ENCODE measurements at places on chromosomes 4 and X.

DNA sequence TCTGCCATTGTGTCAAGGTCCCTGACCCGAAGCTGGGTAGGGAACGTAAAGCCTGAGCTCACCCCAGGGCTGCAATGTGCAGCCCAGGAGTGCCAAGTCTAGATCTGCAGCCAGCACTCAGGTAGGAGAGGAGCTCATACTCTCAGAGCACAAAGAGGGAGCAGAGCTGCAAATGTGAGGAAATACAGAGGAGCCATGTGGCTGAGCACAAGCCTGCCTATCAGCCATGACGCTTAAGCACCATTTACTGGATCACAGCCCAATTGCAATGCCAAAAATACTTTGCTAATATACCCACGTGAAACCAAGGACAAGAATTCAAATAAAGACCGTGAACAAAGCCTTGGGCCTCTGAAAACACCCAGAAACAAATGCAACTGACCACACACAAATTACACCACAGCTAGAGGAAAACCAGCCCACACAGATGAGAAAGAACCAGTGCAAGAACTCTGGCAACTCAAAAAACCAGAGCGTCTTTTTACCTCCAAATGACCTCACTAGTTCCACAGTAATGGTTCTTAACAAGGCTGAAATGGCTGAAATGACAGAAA lies 69.0 kb upstream of the HPF1 start:
- no peak for DNase-seq

DNA sequence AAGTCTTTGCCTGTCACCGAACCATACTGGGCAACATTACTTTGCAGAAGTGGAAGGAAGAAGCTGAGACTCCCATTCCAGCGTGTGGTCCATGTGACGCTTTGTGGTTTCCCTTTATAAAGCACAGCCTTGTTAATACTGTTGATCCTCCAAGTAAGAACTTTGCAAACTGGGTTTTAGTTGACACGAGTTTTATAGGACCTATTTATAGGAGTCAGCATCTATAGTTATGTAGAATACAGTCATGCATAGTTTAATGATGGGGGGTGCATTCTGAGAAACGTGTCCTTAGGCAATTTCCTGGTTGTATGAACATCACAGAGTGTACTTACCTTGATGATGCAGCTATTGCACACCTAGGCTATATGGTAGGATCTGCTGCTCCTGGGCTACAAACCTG lies 1879.4 kb upstream of the TENM3 start:
- no peak for DNase-seq

DNA sequence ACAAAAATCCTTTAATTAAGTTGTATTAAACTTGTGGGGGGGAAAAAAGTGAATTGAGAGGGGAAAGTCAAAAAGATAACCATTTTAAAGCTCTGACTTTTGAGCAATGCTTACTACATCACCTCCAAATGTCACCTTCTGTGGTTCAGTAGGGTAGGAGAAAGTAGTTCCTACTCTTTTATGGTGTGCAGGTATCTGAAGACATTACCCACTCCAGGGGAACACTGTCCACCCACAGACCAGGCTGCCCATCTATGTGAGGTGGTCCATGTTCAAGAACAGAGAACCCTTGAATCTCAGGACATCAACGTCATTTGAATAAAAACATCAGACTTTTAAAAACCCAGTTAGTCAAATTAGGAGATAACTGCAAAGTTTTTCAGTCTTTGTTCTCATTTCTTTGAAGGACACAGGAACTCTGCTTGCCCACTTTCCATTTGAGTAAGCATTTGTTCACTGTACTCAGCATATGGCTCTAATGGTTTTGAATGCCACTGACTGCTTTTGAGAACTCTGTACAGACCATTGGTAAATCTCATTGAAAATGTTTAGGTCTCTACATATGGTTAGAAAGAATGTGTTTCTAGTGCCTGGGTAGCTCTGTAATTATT lies 18.4 kb downstream of the NMU start:
- no peak for DNase-seq

DNA sequence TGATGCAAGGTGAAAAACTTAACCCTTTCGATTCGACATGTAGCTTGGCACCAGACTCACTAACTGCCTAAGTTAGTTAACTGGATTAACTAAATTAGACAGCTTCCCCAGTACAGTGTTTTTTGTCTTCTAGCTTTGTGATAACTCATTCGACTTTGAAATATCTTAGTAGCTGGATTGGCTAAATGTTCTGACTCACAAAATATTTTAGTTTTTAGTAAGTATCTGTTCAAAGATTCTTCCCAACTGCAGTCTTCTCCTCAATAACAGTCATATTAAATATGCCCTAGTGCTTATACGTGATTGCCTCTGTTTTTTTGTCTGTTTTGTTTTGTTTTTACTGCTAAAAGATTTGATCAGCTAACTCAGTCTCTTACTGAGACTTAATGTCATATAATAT lies 102.9 kb downstream of the KCNIP4 start:
- DNase-seq, result no peak

DNA sequence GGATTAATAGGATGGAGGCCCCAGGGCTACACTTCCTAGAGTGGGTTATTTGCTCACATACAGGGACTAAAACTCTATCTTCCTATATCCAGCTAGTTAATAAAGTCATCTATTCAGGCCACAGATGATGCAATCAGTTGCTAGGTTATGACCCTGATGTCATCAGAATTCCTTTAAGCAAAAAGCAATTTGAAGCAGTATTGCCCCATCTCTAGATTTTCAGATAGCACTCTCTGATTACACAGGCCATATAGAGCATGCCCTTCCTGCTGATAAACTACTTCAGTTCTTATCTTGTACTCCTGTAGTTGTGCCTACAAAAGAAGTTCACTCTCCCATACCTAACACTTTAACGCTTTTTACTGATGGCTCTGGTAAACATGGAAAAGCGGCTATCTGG lies 84.8 kb downstream of the TMEM144 start:
- DNase-seq, result no peak

DNA sequence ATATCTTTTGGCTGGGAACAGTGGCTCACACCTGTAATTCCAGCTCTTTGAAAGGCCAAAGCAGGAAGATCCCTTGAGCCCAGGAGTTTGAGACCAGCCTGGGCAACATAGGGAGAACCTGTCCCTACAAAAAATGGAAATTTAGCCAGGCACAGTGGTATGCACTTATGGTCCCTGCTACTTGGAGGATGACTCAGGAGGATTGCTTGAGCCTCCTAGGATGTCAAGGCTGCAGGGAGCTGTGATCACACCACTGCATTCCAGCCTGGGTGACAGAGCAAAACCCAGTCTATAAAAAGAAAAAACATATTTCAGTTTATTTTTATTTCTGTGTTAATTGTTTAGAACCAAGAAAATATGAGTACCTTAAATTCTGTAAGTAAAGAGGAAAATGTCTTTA lies 123.7 kb downstream of the CBR4 start:
- DNase-seq, result no peak

GRCh38 chrX:43666311-43666912 lies 10.3 kb downstream of the MAOA start:
- no peak for DNase-seq

- DNase-seq, result no peak
These were observed 27.1 kb downstream of the DDX60L start for GRCh38 chr4:168453146-168453545.

DNA sequence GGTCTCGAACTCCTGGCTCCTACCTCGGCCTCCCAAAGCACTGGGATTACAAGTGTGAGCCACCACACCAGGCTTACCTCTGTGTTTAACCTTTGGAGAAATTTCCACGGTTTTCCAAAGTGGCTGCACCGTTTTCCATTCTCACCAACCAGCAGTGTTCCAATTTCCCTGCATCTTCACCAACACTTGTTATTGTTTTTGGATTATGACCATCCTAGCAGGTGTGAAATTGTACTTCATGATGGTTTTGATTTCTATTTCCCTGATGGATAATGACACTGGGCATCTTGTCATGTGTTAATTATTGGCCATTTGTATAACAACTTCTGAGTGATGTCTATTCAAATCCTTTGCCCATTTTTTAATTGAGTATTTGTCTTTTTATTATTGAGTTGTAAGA lies 2.7 kb upstream of the MAP3K15 start:
- no peak for DNase-seq

GRCh38 chrX:136828830-136829229 lies 48.1 kb upstream of the ARHGEF6 start:
- no peak for DNase-seq

All from activated CD4-positive, alpha-beta memory T cell treated with anti-CD3 and anti-CD28 coated beads for 36 hours (primary cell).